ENCODE measurements at places on chromosomes 2 and 18.
A peak's percentile ranks its signal among the peaks of the same experiment; 100 is the strongest.

- no peak for DNase-seq
Observed at GRCh38 chr2:226423498-226423960, 376.1 kb downstream of the IRS1 start.

- no peak for DNase-seq
Observed at GRCh38 chr2:73451263-73451972, 65.8 kb downstream of the ALMS1 start.

GRCh38 chr2:16284941-16285625 is 344.7 kb downstream of the MYCN start:
- no peak for DNase-seq

- no peak for DNase-seq
Observed at GRCh38 chr18:51064256-51064655, 34.2 kb downstream of the SMAD4 start.

DNA sequence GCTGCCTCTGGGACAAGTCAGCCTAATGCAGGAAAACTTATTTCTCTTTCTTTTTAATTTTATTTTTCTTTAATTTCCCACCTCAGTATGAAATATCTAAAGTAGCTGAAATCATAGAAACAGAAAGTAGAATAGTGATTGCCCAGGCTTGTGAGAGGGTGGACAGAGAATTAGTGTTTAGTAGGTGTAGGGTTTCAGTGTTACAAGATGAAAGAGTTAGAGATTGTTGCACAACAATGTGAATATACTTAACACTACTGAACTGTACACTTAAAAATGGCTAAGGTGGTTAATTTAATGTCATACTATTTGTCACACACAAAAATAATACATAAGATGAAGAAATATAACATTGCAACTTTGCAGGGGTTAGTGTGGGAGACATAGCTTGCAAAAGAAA is 80.8 kb downstream of the NAT8 start:
- no peak for DNase-seq

DNA sequence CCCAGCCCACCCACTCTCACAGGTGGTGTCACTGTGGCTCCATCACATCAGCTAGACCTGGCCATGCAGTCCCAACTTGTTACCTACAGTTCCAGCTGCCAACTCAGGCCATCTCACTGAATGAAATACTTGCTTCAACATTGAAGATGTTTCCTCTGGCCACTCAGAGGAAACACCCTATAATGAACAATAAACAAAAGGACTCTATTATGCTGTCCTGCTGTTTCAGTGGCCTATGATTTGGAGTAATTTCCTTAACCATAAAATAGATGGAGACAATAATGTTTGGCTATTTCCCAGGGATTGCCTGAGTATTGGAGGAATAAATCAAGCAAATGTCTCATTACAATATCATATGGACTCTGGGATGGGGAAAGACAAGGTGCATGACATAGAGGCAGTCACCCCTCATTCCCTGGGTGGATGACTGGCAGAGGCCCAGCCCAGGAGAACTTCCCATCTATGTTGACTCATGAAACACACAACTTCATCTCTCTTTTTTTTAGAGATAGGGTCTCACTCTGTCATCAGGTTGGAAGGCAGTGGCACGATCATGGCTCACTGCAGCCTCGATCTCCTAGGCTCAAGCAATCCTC is 134.4 kb downstream of the TGIF1 start:
- no peak for DNase-seq

GRCh38 chr2:220198896-220199295 is 571.5 kb downstream of the SLC4A3 start:
- DNase-seq: peak; percentile 13

DNA sequence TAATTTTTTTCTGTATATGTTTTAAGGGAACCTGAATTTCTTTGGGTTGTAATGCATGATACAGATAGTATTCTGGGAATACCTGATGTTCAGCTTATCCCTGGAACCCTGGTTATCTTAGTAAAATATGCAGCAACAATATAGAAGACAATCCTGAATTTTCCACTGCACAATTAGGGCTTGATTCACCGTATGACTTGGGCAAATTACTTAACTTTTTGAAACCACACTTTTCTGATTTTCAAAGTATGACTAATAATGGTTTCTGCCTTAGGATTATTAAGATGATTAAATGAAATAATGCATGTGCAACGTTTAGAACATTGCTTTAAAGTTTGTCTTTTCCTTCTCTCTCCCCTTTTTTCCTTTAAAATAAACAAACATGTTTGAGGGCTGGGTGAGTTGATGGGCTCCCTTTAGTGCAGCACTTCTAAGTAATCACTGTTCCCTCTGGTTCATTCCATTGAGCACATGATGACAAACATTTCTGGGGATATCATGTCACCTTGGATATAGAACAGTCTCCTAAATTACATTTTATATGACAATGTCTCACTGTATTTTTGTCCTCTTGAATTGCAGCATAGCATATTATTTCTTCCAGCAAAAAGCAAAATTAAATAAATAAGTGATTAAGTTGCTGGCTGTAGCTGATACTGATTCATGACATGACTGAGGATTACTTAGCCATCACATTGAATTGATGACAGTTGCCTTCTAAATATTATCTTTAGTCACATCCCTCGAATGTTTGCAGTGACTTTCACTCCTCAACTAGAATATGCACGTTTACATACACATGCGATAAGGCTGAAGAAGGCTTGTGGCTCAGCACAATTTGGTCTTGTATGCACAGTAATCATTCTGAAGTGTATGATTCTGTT is 254.5 kb downstream of the NEDD4L start:
- DNase-seq: no peak

DNA sequence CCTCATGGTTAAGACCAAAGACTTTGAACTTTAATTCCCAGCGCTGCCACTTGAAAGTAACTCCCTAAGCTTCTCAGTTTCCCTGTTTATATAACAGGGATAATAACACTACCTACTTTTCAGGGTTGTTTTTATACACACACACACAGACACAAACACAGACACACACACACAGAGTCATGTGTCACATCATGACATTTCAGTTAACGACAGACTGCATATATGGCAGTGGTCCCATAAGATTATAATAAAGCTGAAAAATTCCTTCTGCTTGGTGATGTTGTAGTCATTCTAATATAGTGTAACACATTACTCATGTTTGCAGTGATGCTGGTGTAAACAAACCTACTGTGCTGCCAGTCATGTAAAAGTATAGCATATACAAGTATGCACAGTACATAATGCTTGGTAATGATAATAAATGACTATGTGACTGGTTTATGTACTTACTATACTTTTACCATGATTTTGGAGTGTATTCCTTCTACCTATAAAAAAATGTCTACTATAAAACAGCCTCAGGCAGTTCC is 89.2 kb upstream of the ITGA4 start:
- DNase-seq: no peak

- no peak for DNase-seq
Observed at GRCh38 chr2:143824791-143825190, 695.1 kb downstream of the ZEB2 start.

DNA sequence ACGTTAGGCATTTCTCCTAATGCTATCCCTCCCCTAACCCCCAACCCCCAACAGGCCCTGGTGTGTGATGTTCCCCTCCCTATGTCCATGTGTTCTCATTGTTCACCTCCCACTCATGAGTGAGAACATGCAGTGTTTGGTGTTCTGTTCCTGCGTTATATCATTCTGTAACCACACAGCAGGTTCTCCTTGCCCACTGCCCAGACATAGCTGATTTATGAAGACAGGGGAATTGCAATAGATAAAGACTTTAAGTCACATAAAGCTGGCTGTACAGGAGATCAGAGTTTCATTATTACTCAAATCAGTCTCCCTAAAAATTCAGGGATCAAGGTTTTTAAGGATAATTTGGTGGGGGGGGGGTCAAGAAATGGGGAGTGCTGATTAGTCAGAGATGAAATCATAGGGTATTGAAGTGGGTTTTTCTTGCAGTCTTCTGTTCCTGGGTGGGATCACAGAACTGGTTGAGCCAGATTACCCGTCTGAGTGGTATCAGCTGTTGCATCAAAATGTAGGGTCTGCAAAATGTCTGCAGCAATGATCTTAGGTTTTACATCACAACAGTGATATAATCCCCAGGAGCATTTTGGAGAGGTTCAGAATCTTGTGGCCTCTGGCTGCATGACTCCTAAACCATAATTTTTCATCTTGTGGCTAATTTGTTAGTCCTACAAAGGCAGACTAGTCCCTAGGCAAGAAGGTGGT is 392.1 kb upstream of the KCNJ3 start:
- DNase-seq: no peak

- no peak for DNase-seq
Observed at GRCh38 chr2:99771681-99772333, 282.0 kb upstream of the REV1 start.

- DNase-seq: no peak
Observed at GRCh38 chr18:36594621-36595020, 234.2 kb downstream of the TPGS2 start.

DNA sequence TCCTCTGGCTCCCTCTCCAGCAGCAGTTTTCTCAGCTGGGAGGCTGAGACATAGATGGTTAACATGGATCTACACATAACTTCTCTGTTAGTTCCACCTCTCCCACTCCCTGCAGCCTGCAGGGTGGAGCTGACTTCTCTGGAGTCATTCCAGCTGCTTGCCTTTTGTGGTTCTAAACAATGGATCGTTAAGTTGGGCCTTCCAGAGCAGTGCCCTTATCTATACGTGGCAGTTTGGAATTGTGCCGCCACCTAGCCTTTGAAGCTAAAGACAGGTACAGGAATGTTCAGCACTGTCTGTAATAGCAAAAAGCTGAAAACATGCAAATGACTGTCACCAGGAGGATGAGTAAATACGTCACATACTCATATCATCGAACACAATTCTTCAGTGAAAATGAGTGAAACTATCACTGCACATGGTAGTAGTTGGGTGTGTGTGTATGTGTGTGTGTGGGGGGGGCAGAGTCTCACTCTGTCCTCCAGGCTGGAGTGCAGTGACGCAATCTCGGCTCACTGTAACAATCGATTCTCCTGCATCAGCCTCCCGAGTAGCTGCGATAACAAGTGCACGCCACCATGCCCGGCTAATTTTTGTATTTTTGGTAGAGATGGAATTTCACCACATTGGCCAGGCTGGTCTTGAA is 50.3 kb downstream of the SH2D6 start:
- DNase-seq: no peak

DNA sequence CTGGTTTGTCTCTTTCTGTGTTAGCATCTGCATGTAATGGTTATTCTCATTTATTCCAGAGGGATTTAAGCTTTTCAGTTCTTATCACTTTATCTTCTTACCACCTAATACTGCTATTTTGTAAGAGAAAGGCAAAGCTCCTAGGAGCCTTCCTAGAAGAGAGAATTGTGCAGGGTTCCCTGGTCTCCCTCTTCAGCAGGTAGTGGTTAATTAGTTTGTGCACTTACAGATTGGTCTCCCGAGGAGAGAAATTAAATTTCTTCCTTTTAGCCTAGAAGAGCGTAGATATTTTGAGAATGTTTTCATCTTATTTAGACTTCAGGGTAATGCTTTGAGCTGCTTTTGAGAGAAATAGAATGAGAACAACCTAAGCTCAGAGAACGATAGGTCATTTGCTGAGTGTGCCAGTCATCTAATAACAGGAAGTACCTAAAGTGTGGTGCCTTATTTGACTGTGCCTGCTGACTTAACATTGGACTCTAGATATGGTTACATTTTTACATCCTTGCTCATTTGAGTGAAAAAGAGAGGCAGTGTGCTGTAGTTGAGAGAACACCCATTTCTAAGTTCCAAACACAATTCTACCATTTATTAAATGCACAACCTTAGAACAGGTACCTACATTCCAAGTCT is 651.4 kb downstream of the STK39 start:
- no peak for DNase-seq

DNA sequence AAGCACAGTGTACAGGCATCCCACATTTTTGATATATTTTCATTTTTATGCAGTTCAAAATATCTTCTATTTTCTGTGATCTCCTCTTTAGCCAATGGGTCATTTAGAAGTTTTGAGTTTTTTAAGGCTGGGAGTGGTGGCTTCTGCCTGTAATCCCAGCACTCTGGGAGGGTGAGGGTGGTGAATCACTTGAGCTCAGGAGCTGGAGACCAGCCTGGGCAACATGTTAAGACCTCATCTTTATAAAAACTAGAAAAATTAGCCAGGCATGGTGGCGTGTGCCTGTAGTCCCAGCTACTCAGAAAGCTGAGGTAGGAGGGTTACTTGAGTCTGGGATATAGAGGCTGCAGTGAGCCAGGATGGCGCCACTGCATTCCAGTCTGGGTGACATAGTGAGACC is 17.8 kb downstream of the UBR3 start:
- DNase-seq: no peak

GRCh38 chr18:28999726-29000125 is 822.8 kb upstream of the CDH2 start:
- no peak for DNase-seq

DNA sequence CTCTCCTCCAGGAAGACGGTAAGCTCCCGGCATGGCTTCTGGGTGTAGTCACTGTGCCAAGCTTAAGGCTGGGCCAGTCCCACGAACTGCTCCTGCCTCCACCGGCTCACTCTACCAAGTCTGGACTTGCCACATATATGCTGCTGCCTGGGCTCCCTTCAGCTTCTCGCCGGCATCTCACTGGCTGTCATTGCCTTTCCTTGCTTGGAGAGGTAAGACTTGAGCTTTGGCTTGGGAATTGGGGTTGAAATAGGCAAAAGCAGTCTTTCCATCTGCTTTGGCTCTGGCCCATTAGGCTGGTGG is 481.0 kb downstream of the TGIF1 start:
- no peak for DNase-seq

- DNase-seq: no peak
Observed at GRCh38 chr2:84849271-84849952, 31.5 kb downstream of the TRABD2A start.

- DNase-seq: no peak
Observed at GRCh38 chr2:26725521-26725820, 32.9 kb downstream of the KCNK3 start.

DNA sequence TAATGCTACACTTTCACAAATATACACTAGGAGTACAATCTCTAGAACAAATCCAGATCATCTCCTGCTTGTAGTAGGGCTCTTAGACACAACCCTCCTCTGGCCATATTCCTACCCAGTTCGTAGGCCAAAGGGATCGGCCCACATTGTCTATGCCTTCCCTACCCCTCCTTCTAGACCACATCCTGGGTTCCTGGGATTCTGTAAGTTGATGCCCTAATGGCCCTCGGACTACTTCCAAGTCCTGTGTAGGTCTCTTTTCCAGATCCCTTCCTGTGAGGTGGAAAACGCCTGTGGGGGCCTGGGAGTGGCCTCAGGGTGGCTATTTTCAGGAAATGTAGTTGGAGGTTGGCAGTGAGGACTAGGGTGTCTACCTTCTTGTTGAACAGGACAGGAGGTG is 289.7 kb downstream of the ZNF385B start:
- no peak for DNase-seq

DNA sequence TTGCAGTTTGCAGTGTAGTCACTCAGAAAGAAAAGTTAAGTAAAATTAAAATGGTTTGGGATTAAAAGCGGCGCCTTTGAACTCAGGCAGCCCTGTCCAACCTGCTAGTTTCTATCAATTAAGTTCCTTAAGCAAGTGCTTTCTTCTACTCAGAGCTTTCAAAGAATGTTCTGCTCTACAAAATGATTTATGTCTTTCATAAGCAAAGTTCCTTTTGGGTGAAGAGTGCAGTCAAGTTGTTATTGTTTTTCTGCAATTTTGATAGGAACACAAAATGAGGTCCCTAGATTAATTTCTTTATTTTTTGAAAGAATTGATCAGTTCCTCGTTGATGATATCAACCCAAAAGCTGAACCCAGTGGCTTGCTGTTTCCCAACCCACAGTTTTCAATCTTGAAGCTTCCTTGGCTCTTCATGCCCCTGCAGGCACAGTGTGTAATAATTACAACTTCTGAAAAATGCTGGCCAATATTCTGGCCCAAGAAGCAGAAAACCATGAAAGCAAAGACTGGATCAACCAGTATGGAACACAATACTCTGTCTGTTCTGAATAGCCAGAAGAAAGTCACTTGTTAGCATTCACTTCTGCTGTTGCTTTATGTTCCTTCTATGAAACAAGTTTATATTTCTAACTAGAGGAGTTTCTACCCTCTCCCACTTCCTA is 89.1 kb downstream of the TGIF1 start:
- DNase-seq: no peak

All from hepatic stellate cell (primary cell).